Activated CD4-positive, alpha-beta T cell treated with anti-CD3 and anti-CD28 coated beads for 36 hours (primary cell): ENCODE measurements at places on chromosomes 3 and 15. TPM values are rescaled to one million over a fixed set of nuclear protein-coding genes. Genes with fewer than 3 reads are reported as not detected.
A peak's percentile ranks its signal among the peaks of the same experiment; 100 is the strongest.

- H3K36me3 ChIP-seq, result peaks cover 35% of the 10 kb centered on the region
- DNase-seq, result no peak
- H3K27me3 ChIP-seq, result no peaks in the 10 kb centered on the region
- no peak overlapping the region for H3K4me3 ChIP-seq
- H3K4me1 ChIP-seq, result peaks cover 55% of the 10 kb centered on the region
These were observed 47.2 kb downstream of the CCDC12 start for GRCh38 chr3:46929324-46929723.

Gene COLQ
- 1.1 TPM for total RNA-seq

DNA sequence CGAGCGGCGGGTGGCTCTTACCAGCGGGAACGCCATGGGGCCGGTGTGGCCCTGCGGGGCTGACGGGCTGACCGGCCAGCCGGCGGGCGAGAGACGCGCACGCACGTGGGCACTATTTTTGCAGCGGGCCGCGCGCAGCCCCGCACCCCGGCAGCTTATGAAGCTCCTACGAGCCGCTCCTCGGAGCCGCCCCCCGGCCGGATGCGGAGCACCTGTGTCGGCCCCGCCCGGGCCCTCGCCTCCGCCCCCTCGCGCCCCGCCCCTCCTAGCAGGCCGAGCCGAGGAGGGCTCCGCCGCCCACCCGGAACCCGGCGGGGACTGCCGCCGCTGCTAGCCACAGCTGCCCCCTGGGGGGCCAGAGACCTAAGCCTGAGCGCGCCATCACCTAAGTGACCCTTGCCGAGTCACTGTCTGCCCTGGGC lies 683 bp upstream of the CPEB1 start:
- no peaks in the 10 kb centered on the region for H3K36me3 ChIP-seq
- peak; percentile 59 for DNase-seq
- no peak overlapping the region for H3K4me3 ChIP-seq
- no peak overlapping the region for H3K27ac ChIP-seq
- peaks cover 3% of the 10 kb centered on the region for H3K4me1 ChIP-seq

Gene SPATA12
- total RNA-seq, result not detected

DNA sequence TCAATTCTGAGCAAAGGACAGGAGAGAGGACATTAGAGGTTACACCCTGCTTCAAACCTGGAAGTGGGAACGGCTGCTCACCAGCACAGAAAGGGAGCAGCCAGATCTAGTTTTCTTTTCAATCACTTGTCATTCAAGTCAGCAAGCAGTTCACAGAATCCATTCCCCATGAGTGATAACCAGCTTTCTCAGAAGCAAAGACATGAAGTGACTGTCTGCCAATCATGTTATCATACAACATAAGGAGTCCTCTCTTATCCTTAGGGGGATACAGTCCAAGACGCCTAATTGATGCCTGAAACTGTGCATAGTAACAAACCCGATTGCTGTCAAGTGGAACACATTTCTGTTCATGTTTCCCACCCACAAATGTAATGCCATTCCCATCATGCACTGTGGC lies 54.7 kb downstream of the FAM98B start:
- no peak overlapping the region for H3K4me3 ChIP-seq
- H3K36me3 ChIP-seq, result peaks cover 85% of the 10 kb centered on the region
- DNase-seq, result peak; percentile 43

Gene CAMK2N2
- 0.18 TPM for total RNA-seq

- no peak for DNase-seq
- no peak overlapping the region for H3K27ac ChIP-seq
- no peaks in the 10 kb centered on the region for H3K27me3 ChIP-seq
- H3K4me1 ChIP-seq, result peaks cover 2% of the 10 kb centered on the region
- no peak overlapping the region for H3K4me3 ChIP-seq
These were observed 7.9 kb downstream of the ARRDC4 start for GRCh38 chr15:97968380-97968779.

GRCh38 chr15:77347197-77347596 lies 72.7 kb downstream of the PEAK1 start:
- peaks cover 6% of the 10 kb centered on the region for H3K4me1 ChIP-seq
- DNase-seq, result no peak
- no peaks in the 10 kb centered on the region for H3K27me3 ChIP-seq
- peaks cover 9% of the 10 kb centered on the region for H3K36me3 ChIP-seq
- no peak overlapping the region for H3K27ac ChIP-seq

Gene SPINT1
- total RNA-seq, result 8.5 TPM

DNA sequence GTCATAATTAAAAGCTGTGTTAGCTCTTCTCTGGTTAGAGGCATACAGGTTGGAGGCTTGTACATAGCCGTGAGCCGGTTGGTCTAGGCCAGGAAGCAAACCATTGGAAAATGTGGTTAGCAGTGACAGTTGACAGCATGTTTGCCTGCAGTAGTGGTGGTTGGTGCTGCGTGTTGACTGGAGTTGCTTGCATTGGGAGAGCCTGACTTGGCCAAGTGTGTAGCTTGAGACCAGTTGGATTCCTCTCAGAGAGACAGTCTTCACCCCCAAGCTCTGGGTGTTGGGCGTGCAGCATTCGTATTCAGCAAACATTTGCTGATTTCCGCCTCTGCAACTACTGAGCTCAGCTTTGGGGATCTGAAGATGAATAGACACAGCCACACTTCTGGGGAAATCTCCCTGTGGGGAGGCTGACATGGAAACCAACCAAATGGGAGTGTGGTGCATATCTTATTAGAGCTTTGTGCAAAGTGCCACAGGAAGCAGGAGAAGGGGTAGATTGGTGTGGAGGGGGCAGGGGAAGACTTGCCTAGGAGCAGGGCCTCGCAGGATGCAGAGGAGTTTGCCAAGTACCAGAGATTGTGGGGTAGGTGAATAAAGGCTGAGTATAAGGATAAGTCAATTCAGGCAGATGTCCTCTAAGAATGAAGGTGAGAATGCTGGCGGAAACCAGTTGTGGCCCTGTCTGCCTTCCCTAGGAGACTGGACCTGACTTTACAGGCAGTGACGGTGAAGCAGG lies 83.5 kb downstream of the IGF1R start:
- no peak overlapping the region for H3K4me3 ChIP-seq
- H3K4me1 ChIP-seq, result peaks cover 48% of the 10 kb centered on the region
- H3K36me3 ChIP-seq, result peaks cover 2% of the 10 kb centered on the region

DNA sequence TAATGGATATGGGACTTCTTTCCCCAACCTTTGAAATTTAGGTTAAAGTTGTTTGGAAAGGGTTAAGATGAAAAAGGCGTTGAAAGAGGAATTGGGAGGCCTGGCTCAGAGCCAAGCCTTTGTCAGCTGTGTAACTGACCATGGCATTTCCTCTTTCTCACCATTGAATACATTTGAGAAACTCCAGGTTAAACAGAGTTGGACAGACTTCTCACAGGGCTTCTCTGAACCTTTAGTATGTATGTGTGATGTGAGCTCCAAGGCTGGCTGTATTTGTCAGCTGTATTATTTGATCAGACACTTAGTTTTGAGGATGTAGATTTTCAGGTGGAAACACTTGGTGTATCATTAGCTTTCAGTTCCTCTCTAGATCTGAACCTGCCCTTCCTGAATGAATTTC lies 136.4 kb upstream of the GOLGA6L4 start:
- no peak overlapping the region for H3K4me3 ChIP-seq
- H3K36me3 ChIP-seq, result no peaks in the 10 kb centered on the region
- peaks cover 2% of the 10 kb centered on the region for H3K27me3 ChIP-seq

DNA sequence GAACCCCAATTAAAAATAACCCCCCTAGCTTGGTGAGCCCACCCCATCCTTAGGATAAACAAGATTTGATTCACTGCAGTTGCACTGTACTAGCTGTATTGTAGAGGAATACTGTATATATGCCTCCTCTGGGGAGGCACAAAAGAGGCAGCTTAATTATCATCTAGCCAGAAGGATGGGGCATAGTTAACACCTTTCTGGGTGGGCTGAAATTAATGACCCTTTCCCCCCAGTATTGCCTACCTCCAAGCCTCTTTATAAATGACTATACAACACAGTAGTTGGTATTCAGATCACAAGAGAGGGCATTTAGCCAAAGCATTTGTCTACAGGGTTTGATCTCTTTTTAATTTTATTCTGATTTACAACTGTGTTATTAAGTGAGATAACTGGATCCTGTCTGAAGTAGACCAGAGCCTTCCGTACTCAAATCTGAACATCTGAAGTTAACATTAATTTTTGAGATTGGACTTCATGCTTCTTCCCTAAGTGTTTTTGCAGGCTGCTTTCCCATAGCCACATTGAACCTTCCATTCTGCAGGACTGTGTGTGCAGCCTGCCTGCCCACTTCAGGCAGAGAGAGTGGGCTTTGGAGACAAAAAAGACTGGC lies 807.0 kb upstream of the ARRDC4 start:
- DNase-seq, result no peak
- no peaks in the 10 kb centered on the region for H3K27me3 ChIP-seq
- H3K27ac ChIP-seq, result no peak overlapping the region
- no peaks in the 10 kb centered on the region for H3K36me3 ChIP-seq

- H3K27me3 ChIP-seq, result no peaks in the 10 kb centered on the region
- no peaks in the 10 kb centered on the region for H3K36me3 ChIP-seq
- no peak overlapping the region for H3K27ac ChIP-seq
- DNase-seq, result no peak
These were observed 9.1 kb downstream of the NCEH1 start for GRCh38 chr3:172701751-172702150.

Gene IL12A
- total RNA-seq, result not detected

DNA sequence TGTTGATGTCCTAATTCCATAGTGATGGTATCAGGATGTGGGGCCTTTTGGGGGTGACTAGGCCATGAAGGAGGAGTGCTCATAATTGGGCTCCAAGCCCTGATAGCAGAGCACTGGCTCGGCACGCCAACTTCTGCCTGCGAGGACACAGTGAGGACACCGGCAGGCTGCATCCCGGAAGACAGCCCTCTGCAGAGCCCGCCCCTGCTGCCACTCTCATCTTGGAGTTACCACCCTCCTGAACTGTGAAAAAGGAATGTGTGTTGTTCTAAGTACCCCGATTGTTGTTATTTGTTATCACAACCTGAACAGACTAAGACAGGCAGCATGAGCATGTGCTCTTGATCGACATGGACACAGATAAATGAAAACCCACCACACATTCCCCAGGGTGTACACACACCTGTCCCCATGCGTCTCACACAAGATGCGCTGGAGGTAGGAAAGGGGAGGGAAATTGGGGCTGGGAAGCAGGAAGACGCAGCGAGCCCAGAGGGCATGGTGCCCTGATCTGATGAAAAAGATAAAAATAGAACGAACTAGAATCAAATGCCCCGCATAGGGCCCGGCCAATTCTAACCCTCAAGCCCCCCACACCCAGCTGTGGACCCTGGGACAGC lies 40.1 kb downstream of the RPN1 start:
- H3K4me3 ChIP-seq, result no peak overlapping the region
- H3K27me3 ChIP-seq, result no peaks in the 10 kb centered on the region
- no peaks in the 10 kb centered on the region for H3K36me3 ChIP-seq
- no peak for DNase-seq
- H3K4me1 ChIP-seq, result no peaks in the 10 kb centered on the region

DNA sequence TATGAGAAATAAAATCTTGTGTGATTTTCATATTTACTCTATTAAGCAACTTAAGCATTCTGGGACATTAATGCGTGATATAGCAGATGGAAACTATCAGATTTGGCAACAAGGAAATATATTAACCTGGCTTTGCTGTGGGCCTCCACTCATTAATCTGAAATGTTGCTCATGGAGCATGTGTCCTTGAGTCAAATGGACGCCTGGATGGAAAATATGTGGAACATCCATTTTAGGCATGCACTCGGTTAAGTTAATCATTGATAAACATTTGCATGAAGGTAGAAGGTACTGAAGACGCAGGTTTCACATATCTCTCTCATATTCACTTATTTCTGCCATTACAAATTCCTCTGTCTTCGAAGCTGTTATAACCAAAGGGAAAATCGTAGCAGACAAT lies 246.1 kb downstream of the NR2F2 start:
- H3K4me3 ChIP-seq, result no peak overlapping the region
- no peaks in the 10 kb centered on the region for H3K4me1 ChIP-seq
- H3K27ac ChIP-seq, result no peak overlapping the region
- peaks cover 3% of the 10 kb centered on the region for H3K27me3 ChIP-seq

- no peak for DNase-seq
- H3K27ac ChIP-seq, result no peak overlapping the region
- H3K4me1 ChIP-seq, result peaks cover 2% of the 10 kb centered on the region
- H3K36me3 ChIP-seq, result peaks cover 16% of the 10 kb centered on the region
- no peak overlapping the region for H3K4me3 ChIP-seq
- H3K27me3 ChIP-seq, result no peaks in the 10 kb centered on the region
These were observed 14.9 kb upstream of the STX19 start for GRCh38 chr3:94043285-94043684.

- H3K27me3 ChIP-seq, result no peaks in the 10 kb centered on the region
- peaks cover 18% of the 10 kb centered on the region for H3K36me3 ChIP-seq
- peaks cover 85% of the 10 kb centered on the region for H3K4me1 ChIP-seq
These were observed 319.9 kb upstream of the ICE2 start for GRCh38 chr15:60798821-60799220.
